Stimulated activated CD8-positive, alpha-beta memory T cell treated with anti-CD3 and anti-CD28 coated beads, Interleukin-7, amount 100 ng/mL, for 1 hour (primary cell): ENCODE measurements at places on chromosomes 2 and 18.

- DNase-seq: no peak
Measured at GRCh38 chr18:3454365-3455089, 4.6 kb downstream of the TGIF1 start.

GRCh38 chr2:205283736-205284270, 398.5 kb upstream of the NRP2 start:
- DNase-seq: no peak

- DNase-seq: no peak
Measured at GRCh38 chr2:134610871-134611270, 107.9 kb downstream of the TMEM163 start.

GRCh38 chr18:47912794-47913585, 17.5 kb downstream of the SMAD2 start:
- no peak for DNase-seq

GRCh38 chr2:59149271-59149670, 908.1 kb upstream of the FANCL start:
- no peak for DNase-seq
